Breast epithelium (tissue), 4 donors: ENCODE measurements at places on chromosomes 2 and 18. TPM values are rescaled to one million over a fixed set of nuclear protein-coding genes. Genes with fewer than 3 reads are reported as not detected.

Gene LIMS3
- total RNA-seq, result 6.6 TPM

Gene ERICH2
- total RNA-seq, result 0.80 TPM

Gene GLI2
- total RNA-seq, result 1.0 TPM

Gene CXCR4
- 80.3 TPM for total RNA-seq

Gene HOXD13
- not detected for total RNA-seq

Gene PMAIP1
- 7.5 TPM for total RNA-seq

Gene CD226
- 1.8 TPM for total RNA-seq

Gene REG1A
- not detected for total RNA-seq

Gene CMPK2
- total RNA-seq, result 4.2 TPM

Gene CFAP210
- 0.66 TPM for total RNA-seq

Gene ZNF638
- total RNA-seq, result 290 TPM

Gene LAMA3
- 43.4 TPM for total RNA-seq

Gene KLHL30
- total RNA-seq, result 0.15 TPM

Gene DYNC1I2
- 98.9 TPM for total RNA-seq

DNA sequence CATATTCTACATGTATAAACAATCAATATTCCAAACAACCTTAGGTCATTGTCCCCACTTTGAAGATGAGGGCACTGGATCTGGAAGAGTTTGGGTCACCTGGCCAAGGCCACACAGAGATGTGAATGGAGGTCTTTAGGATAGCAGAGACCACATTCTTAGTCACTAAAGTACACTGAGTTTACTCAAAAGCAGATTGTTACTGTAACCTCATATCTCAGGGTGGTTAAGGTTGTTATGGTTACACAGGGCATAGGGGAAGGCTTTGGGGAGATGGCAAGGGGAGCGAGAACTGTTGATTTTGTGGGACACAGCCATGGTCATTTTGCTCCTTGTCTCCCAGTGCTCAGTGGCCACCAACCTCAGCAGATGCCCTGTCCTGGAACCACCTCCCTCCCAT, 109.4 kb downstream of the GATA6 start:
- DNase-seq, result no peak

DNA sequence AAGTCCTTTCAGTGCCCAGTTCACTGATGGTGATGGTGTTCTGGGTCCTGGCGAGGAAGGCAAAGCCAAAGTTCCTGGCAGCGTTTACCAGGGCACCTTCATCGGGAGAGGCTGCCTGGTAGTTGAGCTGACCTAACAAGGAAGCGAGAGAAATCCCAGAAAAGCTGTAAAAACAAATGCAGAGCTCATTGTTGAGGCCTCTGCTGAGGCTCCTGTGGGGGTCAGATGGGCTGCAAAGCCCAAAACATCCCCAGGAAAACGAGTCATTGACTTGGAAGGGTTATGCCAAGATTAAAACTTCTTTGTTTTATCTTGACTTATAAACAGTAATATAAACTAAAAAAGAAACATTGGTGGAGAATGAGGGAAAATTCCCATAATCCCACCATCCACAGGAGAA, 53.3 kb upstream of the NARS1 start:
- no peak for DNase-seq

- DNase-seq, result no peak
These were observed 1.5 kb downstream of the MMADHC start for GRCh38 chr2:149586063-149586462.

GRCh38 chr2:127665267-127665893, 9.9 kb downstream of the LIMS2 start:
- no peak for DNase-seq

- no peak for DNase-seq
These were observed 391.4 kb upstream of the CDH19 start for GRCh38 chr18:66995270-66995669.

- no peak for DNase-seq
These were observed 251.1 kb downstream of the CYP26B1 start for GRCh38 chr2:71896385-71897136.

- no peak for DNase-seq
These were observed 52.8 kb upstream of the CTAGE1 start for GRCh38 chr18:22470248-22471235.

- no peak for DNase-seq
These were observed 76.9 kb downstream of the NRXN1 start for GRCh38 chr2:50955081-50955480.

DNA sequence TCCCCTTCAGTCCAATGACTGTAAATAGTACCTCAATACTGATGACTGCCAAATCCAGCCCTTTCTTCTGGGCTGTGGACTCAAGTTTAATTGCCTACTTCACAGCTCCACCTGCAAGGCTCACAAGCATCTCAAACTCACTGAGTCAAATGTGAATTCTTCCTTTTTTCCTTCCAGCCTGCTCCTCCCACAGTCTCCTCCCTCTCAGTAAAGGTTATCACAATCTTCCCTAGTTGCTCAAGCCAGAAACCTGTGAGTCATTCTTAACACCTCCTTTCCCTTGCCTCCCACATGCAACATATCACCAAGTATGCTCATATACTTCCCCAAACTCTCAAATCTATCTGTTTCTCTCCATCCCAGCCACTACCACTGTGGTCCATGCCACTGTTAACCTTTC, 3.7 kb upstream of the MFSD6 start:
- DNase-seq, result no peak

GRCh38 chr2:98554116-98554861, 54.0 kb downstream of the COA5 start:
- no peak for DNase-seq

- no peak for DNase-seq
These were observed 45.7 kb downstream of the ARL5A start for GRCh38 chr2:151782378-151783132.

DNA sequence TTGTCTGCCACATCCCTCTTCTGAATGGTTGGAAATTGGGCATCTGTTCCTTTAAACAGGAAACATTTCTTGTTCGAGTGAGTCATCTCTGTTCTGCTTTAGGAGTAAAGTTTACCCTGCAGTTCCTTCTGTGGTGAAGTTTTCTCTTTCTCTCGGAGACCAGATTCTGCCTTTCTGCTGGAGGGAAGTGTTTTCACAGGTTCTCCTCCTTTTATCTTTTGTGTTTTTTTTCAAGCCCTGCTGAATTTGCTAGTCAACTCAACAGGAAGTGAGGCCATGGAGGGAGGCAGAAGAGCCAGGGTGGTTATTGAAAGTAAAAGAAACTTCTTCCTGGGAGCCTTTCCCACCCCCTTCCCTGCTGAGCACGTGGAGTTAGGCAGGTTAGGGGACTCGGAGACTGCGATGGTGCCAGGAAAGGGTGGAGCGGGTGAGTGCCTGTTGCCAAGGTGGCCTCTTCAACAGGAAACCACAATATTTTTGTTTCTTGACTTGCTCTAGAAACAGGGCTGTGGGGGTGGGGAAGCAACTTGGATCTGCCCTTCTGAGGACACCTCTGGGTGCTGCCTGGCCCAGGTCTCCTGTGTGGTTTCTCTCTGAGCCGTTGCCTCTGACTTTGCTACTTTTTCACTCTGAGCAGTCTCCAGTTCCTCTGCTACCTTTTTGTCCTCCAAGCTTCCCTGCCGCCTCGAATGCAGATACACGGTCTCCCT, 2.2 kb upstream of the CASP8 start:
- DNase-seq, result peak; percentile 85

- DNase-seq, result no peak
These were observed 321.5 kb upstream of the MAP2 start for GRCh38 chr2:209102319-209102718.

GRCh38 chr2:173221937-173222594, 132.6 kb upstream of the CDCA7 start:
- DNase-seq, result no peak
